ENCODE measurements at places on chromosomes 2 and 18.

GRCh38 chr2:112777036-112777435 lies 7.3 kb downstream of the IL1A start:
- no peak for DNase-seq

DNA sequence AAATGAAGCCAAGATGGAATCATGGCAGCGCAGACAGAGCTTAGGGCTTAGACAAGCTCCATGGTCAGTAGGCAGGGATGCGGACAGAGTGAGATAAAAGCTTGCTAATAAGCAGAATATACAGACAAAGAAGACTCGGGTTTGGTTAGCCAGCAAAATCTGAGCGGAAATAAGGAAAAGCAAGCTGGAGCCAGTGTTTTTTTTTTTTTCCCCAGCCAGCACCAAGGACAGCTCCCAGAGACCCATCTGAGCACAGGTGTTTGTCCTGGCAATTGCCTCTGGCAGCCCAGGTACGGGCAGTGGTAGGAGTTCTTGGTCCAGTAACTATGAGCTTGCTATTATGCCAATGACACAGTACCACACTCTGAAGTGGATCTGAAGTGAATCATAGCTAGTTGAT lies 187.6 kb downstream of the ADCYAP1 start:
- DNase-seq: no peak

- no peak for DNase-seq
Measured at GRCh38 chr2:192072778-192073177, 122.0 kb downstream of the TMEFF2 start.

DNA sequence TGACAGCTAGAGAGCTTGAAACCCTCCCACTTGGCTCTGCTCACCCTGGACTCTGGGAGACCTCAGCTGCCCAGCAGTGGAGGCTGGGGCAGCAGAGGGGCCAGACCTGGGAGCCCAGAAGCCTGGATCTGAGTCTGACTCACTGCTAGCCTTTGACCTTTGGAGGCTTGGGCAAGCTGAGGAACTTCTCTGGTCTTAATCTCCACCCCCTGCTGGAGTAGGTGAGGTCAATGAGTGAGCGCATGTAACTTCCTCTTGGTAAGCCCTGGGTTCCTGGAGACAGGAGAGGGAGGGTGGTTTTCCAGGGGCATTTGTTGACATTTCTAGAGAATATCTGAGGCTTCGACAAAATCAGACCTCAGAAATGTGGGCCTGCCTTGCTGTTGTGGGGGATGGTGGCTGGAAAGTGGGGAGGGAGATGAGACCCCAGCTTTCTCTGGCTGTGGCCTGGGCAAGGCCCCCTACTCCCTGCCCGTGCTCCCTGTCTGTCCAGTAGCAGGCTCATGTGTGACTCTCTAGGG lies 73.0 kb upstream of the YWHAQ start:
- peak; percentile 66 for DNase-seq

GRCh38 chr2:215870088-215870490 lies 143.3 kb downstream of the MREG start:
- peak; percentile 37 for DNase-seq

DNA sequence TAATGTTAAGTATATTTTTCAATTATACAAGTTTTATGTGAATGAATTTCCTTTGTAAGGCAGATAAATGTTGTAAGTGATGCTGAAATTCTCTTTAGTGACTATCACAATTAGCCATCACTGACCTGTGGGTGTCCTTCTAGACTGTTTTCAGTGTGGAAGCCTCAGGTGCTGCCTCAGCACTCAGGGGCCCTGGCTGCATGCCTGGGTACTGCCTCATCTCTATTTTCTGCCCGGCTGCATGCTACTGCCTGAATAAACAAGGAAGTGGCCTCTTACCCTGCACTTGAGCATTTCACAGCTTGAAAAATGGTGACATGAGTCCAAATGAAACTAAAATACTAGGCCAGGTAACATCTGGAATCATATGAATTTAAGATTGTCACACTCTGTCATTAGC lies 787.6 kb upstream of the SALL3 start:
- DNase-seq: no peak

- DNase-seq: no peak
Measured at GRCh38 chr2:79114797-79115494, 5.3 kb upstream of the REG1A start.

DNA sequence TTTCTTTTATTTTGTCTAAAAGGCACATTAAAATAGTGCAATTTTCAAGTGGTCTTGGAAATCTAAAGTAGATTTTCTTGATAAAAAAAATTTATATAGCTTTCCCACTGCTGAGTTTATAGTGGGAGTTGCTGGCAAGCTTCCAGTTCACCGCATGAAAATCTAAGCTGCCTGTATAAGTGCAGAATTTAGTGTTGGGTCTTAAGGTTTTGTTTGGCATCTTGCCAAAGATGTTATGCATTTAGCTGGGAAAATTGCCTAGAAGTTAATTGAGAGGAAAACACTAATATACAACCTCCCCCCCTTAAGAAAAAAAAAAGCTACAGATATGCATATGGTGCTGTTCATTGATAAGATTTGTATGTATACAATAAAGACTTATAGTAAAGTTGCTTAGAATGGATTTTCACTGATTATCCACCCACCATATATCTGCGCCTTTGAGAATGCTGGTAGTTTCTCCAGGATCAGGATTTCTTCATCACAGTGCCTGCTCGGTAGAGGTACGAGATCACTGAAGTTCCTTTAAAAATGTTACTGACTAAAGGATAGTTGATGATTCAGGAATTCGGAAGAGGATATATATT lies 803.2 kb upstream of the POU3F3 start:
- DNase-seq: no peak

DNA sequence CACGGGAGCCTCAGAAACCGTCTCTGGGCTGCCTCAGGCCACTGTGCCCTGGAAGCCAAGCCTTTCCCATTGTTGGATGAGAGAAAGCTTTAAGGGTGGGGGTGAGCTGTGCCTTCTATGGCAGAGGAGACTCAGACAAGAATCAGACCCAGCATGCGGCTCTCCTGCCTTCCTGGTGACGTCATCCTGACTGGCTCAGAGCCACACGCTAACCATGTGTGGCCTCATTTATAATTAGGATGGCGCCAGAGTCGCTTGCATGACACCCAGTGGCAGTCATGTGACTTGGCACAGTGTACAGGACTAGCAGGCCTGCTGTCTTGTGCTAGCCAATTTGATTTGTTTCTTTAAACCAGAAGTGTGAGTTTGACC lies 99.1 kb downstream of the SH3BP4 start:
- peak; percentile 92 for DNase-seq

GRCh38 chr18:60147323-60147722 lies 225.3 kb downstream of the MC4R start:
- no peak for DNase-seq

- peak; percentile 15 for DNase-seq
Measured at GRCh38 chr2:64391424-64391823, 62.5 kb upstream of the LGALSL start.

GRCh38 chr18:77038182-77038858 lies 94.3 kb downstream of the MBP start:
- no peak for DNase-seq

DNA sequence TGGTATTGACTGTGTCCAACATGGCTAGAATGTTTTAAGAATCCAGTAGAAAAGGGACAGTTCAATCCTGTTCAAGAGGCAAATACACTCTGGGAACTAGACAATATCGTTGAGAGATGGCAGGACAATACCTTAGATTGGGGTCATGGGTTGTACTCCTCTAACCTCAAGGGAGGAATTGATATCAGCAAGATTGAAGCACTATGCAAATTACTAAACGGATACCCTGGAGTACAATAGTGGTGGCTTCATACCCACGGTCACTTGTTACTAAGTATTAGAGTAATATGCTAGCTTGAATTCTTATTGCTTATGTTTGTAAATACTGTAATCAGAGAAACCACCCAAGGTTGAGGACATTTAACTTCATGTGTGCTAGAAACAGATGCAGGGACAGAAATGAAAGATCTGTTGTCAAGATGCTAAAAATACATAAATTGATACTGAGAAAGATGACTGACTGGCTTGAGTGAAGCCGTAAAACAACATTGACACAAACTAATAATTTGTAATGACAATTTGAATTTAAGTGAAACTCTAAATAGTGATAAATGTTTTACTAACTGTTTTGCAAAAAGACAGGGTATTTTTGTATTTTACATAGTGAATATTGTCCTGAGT lies 73.3 kb downstream of the KCNJ3 start:
- no peak for DNase-seq

- DNase-seq: peak; percentile 14
Measured at GRCh38 chr2:162821176-162821575, 17.4 kb downstream of the KCNH7 start.

DNA sequence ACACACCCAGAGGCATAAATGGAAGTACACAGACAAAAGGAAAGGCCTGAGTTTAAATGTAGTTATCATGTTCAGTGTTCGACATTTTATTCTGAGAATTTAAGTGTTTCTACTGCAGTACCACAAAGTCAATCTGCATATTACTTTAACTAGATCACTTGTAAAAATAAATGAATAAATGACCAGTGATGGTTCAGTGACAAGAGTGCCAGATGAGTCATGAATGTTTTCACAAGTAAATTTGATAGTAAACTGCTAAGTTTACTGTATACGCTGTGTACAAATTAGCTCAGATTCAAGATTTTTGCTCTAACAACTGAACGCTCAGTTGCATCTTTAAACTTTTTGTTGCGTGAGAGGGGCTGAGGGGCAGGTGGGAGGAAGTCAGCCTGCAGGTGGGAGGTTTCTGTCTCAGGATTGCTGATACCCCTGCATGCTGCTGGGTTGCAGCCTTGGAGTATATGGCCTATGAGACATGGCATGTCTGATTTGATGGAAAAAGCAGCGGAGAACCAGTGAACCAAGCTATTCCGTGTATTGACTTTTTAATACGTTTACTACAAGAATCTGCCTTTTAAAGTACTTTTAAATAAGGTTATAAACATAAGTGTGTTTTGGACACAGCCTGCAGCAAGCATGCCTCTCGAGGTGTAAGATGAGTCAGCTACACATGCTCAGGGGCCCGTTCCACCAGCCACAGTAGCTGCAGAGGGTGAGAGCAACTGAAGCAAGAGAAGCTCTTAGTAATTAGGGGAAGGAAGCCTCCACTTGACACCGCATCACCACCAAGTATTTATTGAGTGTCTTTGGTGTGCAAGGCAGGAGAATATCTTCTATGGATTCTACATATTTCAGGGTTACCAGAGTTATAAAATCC lies 245.1 kb downstream of the NEDD4L start:
- DNase-seq: peak; percentile 56

DNA sequence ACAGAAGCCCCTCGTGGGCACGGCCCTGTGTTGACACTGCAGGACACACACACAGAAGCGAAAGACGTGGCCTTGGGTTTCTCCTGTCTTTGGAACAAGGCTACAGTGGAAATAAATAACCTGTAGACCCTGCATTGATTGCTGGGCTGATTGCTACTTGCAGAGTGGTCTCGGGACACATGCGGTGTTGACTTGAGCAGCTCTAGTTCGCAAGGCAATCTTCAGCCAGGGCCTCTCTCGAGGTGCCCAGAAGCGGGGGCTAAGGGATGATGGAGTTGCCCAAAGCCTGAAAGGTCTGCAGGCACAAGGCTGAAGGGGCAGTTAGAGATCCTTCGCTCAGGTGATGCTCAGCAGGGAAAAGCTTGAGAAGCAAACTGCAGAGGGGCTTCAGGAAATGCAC lies 180.3 kb downstream of the SEPTIN10 start:
- no peak for DNase-seq
